Activated CD4-positive, alpha-beta memory T cell treated with anti-CD3 and anti-CD28 coated beads for 36 hours (primary cell): ENCODE measurements at places on chromosomes 11 and 22. TPM values are rescaled to one million over a fixed set of nuclear protein-coding genes. Genes with fewer than 3 reads are reported as not detected.

DNA sequence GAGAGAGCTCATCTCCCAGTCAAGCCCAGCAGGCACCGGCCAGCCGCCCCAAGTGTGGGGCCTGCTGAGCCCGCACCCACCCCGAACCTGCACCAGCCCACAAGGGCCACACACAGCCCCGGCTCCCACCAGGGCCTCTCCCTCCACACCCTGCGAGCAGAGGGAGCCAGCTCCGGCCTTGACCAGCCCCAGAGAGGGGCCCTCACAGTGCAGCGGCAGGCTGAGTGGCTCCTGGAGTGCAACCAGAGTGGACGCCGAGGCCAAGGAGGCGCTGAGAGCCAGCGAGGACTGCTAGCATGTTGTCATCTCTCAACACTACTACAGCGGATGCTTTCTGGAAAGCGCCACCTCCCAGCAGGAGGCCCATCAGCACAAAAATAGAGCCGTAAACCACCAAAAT is 10.9 kb downstream of the DEFB108B start:
- no peak for DNase-seq

DNA sequence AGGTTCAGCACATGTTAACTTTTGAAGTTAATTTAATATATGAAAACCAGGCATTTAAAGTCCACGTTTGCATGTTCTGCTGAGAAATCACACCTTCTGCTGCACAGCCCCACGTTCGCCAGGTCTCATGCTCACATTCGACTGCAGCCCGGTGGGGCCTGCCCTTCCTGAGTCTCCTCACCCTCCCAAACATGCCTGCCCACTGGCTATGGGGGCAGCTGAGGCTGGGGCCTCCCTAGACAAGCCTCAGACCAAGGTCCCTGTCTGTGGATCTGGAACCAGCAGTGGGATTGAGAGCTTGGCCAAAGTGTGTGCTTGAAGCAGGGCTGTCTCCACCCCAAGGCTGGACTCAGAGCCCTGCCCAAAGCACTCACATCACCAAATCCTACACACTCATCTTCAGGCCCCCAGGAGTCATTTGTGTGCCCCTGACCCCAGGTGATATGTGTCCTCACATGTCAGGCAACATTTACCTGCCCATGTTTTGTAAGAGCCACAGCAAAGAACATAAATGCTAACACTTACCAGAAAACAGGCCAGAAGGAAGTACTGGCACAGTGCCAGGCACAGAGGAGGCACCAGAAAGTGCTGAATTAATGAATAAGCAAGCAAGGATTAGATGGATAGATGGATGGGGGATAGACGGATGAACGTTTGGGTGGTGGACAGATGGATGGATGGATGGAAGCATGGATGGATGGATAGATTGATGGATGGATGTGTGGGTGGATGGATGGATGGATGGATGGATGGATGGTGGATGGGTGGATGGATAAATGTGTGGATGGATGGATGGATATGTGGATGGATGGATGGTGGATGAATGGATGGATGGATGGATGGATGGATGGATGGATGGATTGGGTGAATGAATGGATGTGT is 9.4 kb upstream of the FADD start:
- no peak for DNase-seq

The OR4D11 gene
- total RNA-seq: not detected

DNA sequence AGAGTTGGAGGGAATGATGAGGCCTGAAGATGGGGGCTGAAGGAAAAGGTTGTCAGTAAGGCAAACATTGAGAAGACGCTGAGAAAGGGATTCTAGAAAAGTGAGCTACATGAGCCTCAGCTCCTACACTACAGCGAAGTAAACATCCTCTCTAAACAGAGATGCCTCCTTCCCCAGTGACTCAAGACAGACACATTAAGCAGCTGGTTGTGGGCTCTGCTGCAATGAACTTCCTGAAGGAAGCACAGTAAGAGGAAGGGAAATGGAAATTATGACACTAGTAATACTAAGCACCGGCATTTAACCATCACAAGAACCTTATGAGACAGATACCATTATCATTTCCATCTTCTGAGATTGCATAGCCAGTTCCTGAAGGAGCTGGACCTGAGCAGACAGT is 190.5 kb downstream of the C11orf87 start:
- no peak for DNase-seq

GRCh38 chr11:792535-792821 is 2.6 kb upstream of the CEND1 start:
- no peak for DNase-seq
